Heart right ventricle (tissue), 16 donors: ENCODE measurements at places on chromosomes 2 and 18. TPM values are rescaled to one million over a fixed set of nuclear protein-coding genes. Genes with fewer than 3 reads are reported as not detected.

ANKRD53 gene
- total RNA-seq, result 0.18 TPM

ANKRD44 gene
- 4.2 TPM for total RNA-seq

SAG gene
- total RNA-seq, result not detected

FOXD4L1 gene
- total RNA-seq, result not detected

SLC4A5 gene
- total RNA-seq, result 1.8 TPM

AMER3 gene
- total RNA-seq, result not detected

- DNase-seq, result no peak
Measured at GRCh38 chr2:1972948-1973347, 228.6 kb upstream of the PXDN start.

DNA sequence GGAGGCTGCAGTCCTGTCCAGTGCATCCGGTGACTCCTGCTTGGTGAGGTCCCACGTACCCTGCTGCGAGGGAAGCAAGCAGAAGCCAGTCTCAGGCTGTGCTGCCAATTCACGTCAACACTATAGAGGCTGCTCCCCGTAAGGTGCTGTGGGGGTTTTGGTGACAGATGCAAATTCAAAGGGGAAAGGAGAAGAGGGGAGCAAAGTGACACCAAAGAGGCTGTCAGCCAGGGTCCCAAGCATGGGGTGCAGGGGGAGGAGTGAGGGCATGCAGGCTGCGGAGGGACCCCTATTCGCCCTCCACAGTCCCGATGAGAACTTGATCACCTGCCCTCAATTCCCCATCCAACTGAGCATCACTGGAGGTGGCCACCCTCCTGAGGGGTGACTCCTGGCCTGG lies 179.4 kb upstream of the HS6ST1 start:
- DNase-seq, result no peak

GRCh38 chr2:204870053-204870452 lies 324.8 kb downstream of the PARD3B start:
- no peak for DNase-seq

TYMS gene
- 1.5 TPM for total RNA-seq

DNA sequence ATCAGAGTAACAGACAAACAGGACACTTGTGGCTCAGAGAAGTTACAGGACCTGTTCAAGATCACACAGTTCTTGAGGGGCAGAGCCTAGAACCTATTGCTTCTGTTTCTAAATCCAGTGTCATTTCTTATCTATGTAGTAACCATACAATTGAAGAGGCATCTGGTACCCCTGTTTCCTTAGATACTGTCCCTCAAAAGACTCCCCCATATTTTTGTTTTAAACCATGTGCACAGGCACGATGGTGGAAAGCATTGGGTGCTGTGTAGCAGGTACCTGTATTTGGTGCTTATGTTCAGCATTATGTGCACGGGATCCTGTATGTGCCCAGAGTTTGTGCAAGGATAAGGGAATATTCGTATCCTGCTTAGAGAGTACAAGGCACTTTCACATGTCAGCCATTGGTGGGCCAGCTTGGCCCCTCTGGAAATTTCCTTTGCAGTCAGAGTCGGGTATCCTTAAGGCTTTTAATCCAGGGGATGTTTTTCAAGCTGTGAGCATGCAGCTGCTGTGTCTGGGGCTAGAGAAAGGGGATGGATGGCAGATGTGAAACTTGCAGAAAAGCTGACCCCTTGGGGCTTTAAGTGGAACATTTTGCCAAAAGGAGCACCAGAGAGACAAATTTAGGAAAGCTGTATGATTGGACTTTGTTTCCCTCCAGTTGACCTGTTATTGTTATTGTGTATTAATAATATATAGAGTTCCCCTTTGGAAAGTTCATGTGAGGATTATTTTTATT lies 2.1 kb downstream of the LBH start:
- no peak for DNase-seq

DNA sequence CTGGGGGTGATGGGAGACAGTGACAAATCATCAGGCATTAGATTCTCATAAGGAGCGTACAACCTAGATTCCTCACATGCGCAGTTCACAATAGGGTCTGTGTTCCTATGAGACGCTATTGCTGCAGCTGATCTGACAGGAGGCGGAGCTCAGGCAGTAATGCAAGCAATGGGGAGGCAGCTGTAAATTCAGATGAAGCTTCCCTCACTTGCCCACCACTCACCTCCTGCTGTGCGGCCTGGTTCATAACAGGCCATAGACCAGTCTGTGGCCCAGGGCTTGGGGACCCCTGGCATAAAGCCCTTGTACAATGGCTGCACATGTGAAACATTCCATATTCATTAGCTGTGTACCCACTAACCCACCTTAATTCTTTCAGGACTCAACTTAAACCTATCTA lies 18.0 kb downstream of the NMUR1 start:
- DNase-seq, result no peak

CXCR1 gene
- 1.2 TPM for total RNA-seq

- DNase-seq, result no peak
Measured at GRCh38 chr2:16632598-16632997, 33.0 kb downstream of the CYRIA start.

GRCh38 chr2:19933351-19933981 lies 31.7 kb upstream of the TTC32 start:
- no peak for DNase-seq

RAB27B gene
- 0.07 TPM for total RNA-seq

- no peak for DNase-seq
Measured at GRCh38 chr2:126952216-126952615, 53.5 kb downstream of the TEX51 start.

FAM237A gene
- total RNA-seq, result 0.60 TPM

GRCh38 chr18:77554061-77554460 lies 304.4 kb downstream of the GALR1 start:
- DNase-seq, result no peak

GRCh38 chr2:191696001-191696400 lies 18.1 kb downstream of the NABP1 start:
- no peak for DNase-seq

GRCh38 chr2:101168706-101169105 lies 17.5 kb upstream of the TBC1D8 start:
- DNase-seq, result no peak

RGPD3 gene
- total RNA-seq, result not detected

DNA sequence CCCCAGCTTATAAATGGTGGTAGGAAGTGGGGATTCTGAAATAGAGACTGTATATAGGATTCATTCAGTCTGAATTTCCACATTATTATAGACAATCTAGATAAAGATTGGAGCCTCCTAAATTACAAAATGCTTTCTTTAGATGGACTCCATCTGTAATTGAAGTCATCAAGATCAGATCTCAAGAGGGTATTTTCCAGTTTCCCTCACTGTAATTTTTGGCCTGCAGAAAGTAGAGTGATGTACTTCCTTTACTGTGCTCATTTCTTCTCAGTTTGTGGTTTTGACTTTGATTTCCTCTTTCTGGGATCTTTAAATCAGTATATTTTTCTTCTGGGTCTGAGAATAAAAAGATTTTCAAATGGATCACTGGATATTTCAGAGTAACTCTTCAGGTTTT lies 7.2 kb downstream of the BABAM2 start:
- DNase-seq, result no peak

DNA sequence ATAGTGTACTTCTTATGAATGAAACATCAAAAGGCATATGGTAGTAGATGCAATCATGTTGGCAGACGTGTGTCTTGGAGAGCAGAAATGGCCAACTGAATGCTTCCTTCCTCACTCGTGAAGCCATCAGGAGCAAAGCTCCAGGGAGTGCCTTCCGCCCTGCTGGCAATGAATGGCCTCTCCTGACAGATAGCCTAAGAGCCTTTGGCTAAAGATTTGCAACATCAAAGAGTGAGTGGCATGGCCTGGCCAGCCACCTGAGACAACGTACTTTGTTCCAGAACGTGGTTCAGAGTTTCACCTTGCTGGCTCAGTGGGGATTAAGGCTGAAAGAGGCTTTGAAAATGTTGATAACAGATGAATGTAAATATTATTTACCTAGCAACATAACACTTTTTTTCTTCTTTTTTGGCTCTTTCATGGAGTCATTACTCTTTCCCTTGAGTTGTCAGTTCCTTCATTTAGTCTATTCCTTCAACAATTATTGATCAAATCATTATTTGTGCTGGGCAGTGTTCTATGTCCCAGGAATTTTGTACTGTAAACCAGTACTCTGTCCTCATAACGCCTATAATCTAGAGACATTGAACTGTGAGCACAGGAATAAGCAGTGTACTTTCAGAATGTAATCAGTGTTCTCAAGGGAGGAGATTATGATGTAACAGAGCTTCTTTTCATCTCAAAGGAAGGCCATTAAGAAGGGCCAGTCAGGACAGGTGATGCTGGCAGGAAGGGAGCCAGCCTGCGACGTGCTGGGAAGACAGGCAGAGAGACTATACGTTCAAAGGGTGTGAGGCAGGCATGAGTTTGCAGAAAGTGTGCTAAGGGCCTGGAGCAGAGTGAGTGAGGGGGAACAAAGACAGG lies 59.4 kb upstream of the SH3RF3 start:
- DNase-seq, result no peak

GRCh38 chr2:237833546-237833945 lies 25.9 kb upstream of the RAMP1 start:
- DNase-seq, result no peak

DNA sequence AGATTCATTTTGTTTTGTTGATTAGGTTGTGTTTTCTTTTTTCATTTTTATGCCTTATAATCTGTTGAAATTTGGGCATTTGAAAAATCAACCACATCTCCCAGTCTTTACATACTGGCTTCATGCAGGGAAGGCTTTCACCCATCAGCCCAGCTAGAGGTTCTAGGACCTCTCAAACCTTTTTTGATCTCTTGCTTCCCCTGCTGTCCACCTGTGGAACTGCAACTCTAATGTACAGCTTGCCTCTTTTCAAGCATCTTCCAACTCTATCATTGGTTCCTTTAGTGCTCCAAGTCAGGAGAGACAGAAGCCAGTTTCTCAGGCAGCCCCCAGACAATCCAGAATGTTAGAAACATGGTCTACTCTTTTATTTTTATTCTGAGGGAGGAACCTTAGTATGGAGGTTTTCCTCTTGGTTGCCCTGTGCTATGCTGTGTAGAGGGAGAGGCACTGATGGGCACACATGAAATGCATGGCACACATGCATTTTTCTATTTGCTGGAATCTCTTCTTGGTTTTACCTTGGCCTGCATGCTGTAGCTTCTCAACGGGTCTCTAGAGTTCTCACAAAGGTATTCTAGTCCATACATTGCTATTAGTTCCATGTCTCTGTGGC lies 107.2 kb upstream of the L3MBTL4 start:
- no peak for DNase-seq

DNA sequence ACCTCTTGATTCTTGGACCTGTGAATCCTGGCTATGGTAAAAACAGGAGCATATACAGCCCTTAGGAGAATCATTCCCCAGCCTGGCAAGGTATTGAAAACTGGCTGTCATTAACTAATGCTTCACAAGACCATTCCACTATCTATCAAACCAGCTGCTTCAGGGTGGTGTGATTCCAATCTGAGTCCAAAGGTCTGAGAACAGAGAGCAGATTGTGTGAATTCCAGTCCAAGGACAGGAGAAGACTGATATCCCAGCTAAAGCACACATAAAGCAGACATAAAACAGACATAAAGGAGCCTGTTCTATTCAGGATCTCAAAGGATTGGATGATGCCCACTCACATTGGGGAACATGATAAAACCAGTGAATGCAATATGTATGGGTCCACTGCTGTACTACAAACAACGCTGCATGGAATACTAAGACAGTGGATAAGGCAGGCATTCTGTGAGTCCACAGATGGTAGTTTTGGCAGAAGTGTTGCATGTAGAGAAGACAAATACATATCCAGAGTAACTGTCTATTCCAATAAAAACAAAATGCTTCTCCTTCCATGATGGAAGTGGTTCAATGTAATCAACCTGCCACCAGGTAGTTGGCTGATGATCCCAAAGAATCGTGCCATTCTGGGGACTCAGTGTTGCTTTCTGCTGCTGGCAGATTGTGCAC lies 363.9 kb downstream of the KCNJ3 start:
- DNase-seq, result no peak

ARHGAP25 gene
- total RNA-seq, result 8.7 TPM

G6PC2 gene
- 0.07 TPM for total RNA-seq

- DNase-seq, result no peak
Measured at GRCh38 chr2:234845602-234846590, 105.9 kb upstream of the SH3BP4 start.
